ENCODE measurements at places on chromosomes 1 and 21.

DNA sequence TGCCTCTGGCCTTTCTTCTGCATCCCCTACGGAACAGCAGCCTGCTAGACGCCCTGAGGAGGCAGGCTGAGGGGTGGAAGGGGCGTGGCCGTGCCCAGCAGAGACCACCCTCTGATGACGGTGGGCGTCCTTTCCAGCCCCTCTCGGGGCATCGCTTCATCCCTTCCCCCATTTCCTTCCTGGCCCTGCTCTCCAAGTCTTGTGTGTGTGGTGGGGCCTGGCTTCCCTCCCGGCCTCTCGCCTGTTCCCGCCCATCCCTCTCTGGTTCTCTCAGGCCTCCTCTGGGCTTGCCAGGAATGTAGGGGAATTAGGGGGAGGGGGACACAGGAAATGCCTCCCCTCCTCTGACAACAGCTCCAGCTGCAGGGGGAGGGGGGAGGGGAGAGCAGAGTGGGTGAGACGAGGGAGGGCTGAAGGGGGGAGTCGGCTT, 51.1 kb downstream of the SKI start:
- no peak for DNase-seq

DNA sequence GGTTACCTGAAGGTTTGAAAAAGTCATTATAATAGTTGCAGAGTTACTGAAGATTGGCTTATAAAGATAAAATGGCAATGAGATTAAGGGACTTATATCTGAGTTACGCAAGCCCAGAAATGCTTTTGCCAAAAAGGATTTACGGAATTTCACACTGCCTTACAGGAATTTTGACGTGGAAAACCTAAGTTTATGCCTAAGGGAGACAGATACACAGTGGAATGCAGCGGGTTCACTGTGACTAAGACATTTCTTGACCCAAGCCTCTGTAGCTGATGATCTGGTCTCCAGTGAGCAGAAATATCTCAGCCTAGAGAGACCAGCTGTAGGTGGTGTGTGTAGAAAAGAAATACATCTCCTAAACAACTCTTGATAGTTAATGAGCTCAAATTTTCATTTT, 10.1 kb upstream of the EXO1 start:
- no peak for DNase-seq

- DNase-seq: no peak
Measured at GRCh38 chr21:28683982-28684752, 308.5 kb downstream of the LTN1 start.

DNA sequence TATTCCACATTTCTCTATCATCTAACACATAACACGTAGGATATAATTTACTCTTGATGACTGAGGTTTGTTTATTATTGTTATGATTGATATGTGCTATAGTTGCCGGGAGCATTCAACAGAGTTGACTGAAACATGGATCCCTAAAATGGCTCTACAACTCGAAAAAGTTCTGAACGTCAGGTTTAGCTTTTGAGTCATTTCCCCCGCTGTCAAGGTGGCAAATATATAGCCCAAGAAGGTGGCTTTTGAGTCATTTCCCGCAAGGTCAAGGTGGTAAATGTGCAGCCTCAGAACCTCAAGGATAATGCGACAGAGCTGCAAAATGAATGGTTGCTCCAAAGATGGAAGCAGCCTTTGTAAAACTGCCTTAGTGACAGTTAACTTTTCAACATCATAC, 104.0 kb downstream of the NIBAN1 start:
- DNase-seq: peak; percentile 94

DNA sequence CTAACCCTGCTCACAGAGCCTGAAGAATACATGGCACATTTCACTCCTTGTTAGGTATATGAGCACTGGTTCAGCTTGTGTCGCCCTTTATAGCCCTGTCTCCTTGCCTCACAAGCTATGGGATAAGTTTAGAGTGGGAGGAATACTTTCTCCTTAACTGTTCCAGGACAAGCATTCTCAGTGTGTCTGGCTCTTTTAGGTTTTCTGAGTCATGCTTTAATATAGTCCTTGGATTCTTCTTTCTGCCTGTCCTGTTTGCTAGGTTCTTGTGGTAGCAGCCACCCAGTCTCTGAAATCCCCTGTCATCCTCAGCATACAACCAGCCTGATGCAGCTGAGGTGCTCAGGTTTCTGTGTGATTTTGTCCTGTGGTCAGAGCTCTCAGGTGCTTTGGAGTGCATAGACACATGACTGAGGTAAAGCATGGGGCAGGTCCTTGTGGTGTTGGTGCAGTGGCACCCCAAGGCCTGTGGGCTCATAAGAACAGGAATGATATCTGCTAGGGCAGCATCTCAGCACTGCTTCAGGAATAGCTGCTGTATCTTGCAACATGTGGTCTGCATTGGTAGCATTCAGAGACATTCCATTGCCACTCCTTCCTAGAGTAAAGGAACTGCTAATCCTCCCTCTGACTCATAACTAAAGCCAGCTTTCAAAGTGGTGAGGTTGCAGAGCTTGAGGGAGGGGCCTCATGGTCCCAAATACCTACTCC, 14.2 kb upstream of the CASQ2 start:
- no peak for DNase-seq

DNA sequence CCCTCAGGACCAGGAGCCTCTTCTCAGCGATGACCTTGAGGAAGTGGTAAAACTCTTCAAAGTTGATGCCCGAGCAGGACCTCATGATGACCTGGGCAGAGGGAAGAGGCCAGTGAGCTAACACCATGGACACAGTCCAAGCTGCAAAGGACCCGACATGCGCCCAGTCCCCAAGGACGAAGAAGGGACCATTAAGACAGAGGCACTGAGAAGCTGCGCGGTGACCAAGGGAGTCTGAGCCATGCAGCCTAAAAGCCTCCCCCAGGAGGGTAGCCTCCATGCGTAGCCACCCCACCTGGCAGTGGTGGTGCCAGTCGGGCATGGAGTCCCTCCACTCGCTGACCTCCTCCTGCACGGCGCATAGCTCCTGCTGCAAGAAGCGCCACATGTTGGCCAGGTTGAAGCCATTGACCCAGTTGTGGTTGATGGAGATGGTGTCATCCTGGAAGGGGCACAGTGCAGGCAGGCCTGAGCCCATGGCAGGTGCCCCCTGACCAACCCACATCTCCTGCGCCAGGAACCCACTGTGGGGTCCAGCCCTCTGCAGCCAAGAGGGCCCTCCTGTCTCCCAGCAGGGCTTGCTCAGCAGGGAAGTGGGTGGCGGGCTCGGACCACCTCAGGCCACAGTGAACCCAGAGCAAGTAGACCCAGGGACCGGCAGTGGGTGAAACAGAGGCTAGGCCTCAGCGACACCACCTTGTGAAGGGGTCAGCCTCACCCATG, 2.4 kb downstream of the JMJD4 start:
- DNase-seq: no peak

DNA sequence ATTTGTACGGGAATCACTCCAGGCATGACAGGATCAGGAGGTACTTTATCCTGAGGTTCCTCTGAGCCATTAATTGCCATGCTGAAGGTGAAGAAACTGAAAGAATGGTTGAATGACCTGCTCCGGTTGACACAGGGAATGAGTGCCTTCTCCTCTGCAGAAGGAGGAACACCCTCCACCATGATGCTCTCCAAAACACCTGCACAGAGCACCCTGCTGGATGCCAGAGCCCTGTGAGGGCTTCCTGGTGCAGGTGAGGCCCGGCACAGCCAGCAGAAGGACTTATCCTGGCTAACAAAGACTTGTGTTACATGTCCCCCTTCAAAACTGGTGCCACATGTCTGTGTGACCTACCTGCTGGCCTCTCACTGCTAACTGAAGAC, 14.3 kb upstream of the LBR start:
- DNase-seq: no peak

DNA sequence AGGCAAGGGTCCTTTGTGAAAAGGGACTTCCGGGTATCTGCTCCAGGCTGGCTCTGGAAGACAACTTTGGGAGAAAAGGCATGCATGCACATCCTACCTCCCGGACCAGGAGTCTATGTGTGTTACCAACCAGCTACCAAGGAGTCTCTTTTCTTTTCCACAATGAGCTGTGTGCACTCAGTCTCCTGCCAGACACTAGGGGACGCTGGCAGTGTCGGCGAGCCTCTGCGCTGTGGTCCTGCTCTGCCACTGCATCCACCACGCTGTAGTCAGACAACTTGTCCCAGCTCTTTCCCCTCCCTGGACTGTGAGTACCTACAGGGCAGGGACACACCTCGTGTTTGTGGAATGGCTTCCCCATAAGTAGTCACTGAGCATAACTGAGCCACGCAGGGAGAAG, 5.1 kb upstream of the SSR2 start:
- peak; percentile 32 for DNase-seq

- DNase-seq: no peak
Measured at GRCh38 chr21:21397464-21397863, 399.3 kb downstream of the NCAM2 start.

DNA sequence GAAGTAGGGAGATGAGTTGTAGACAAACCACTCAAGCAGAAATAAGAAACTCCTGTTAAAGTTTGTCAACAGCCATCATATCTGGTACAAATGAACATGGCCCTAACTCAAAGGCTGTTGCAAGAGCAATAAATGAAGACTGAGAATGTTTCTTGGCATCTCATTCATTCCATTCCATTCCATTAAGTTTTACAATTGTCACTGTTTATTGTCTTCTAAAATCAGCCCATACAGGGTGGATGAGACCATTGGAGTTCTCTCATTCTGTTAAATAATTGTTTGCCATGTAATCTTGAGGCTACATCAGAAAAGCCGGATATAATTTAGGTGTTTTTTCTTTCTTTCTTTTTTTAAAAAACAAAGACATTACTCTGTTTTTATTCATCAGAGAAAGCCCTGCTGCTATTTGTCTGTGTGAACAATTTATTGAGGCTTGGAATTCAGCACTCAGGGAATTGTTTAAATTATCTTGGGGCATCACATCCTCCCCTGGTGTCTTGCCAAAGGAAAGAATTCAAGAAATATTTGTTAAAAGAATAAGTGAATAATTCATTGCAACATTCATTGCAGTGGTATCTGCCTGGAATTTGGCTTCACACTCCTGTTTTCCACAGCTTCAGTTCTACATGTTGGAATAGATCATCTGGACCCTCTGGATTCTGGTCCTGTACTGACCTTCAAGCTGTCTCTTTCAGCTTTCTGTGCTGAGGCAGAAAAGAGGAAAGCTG, 604.5 kb downstream of the PLPP3 start:
- DNase-seq: no peak

GRCh38 chr1:179767996-179768395, 24.9 kb downstream of the FAM163A start:
- no peak for DNase-seq

- no peak for DNase-seq
Measured at GRCh38 chr1:118739501-118739900, 248.6 kb downstream of the TBX15 start.

DNA sequence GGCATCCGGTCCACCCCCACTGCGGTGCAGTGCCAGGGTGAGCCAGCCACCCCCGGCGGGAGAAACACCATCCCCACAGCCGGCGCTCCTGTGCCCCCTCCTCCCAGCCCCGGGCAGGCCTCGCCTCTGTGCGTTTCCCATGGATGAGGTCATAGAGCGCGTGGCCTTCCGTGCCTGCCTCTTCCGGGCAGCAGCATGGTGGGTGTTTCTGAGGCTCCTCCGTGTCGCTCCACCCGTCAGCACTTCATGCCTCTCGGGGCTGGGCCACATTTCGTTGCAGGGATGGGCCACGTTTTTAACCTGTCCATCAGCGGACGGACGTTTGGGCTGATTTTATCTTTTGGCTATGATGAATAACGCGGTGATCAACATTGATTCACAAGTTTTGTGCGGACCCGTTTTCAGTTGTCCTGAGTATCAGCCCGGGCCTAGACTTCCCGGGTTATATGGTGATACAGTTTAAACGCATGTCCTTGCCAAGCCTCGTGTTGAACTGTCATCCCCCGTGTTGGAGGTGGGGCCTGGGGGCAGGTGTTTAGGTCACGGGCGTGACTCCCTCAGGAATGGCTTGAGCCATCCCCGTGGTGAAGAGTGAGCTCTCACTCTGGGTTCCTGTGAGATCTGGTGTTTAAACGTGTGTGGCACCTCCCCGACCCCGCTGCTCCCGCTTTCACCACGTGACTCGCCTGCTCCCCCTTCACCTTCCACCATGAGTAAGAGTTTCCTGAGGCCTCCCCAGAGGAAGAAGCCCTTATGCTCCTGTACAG, 64.8 kb downstream of the SLX9 start:
- DNase-seq: peak; percentile 7

- no peak for DNase-seq
Measured at GRCh38 chr1:62423580-62424242, 13.1 kb upstream of the USP1 start.

DNA sequence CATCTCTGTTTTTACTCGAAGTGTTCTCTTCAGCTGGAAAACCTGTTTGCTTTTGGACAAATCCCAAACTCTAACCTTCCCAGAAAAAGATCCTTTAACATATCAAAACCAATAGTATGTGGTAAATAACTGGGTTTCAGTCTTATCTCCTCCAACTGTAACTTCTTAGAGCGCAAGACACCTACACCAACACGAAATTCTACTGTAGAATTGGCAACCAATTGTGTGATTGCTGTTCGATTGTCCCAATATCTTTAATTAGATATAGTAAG, 5.8 kb upstream of the MPZL1 start:
- no peak for DNase-seq

- no peak for DNase-seq
Measured at GRCh38 chr1:178494569-178494971, 2.2 kb downstream of the CLEC20A start.

GRCh38 chr1:157145076-157145475, 6.9 kb upstream of the ETV3 start:
- DNase-seq: no peak

DNA sequence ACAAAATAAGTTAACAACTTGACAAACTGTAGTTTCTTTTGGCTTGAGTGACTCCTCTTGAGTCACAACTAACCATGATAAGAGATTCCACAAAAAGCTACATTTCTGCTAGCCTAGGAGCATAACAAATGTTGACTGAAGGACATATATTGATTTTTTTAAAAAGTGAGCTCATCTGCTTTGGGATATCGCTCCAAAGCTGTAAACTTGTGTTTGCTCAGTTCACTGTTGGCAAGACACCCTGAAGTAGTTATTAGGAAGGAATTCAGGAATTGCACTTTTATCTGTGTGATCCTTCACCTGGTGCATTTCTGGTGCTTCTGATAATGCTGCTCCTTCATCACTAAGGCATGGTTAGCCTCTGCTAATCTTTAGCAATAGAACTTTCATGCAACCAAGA, 23.7 kb downstream of the RWDD3 start:
- no peak for DNase-seq

DNA sequence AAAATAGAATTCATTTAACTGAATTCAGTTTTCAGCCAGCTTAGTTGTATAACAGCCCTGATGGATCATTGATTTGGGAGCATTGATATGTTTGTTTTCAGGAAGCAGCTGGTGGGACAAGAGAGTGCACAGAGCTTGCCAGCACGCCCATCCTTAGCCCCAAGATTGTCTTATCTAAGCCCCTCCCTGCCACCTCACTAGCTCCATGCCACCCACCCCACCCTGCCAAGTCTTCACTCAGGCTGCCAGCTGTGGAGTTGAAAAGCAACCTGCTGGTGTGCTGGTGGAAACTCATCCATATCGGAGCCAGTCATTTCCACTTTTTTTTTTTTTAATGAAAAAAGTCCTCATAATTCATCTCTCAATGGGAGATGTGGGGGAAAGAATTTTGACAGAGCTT, 11.8 kb downstream of the KIRREL1 start:
- DNase-seq: no peak

DNA sequence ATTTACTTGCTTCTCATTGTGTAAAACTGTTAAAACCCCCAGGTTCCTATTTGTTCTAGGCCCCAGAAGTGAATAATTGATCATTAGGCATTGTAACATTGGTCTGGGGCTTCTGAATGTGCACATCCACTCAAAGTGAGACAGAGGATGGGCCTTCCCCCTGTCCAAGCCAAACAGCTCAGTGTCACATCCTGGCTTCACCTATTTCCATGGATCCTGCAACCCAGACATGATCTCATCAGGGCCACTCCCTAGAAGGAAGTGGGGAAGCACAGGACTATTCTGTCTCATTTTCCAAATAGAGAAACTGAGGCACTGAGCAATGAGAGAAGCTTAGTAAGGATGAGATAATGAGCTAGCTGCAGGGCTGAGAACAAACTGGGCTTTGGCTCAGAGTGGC, 47.4 kb upstream of the TSPAN2 start:
- no peak for DNase-seq

Measured in activated CD4-positive, alpha-beta T cell treated with anti-CD3 and anti-CD28 coated beads, Interleukin-2, amount 50 U/mL, for 16 hours (primary cell).